ENCODE measurements at places on chromosomes 3 and 15.

DNA sequence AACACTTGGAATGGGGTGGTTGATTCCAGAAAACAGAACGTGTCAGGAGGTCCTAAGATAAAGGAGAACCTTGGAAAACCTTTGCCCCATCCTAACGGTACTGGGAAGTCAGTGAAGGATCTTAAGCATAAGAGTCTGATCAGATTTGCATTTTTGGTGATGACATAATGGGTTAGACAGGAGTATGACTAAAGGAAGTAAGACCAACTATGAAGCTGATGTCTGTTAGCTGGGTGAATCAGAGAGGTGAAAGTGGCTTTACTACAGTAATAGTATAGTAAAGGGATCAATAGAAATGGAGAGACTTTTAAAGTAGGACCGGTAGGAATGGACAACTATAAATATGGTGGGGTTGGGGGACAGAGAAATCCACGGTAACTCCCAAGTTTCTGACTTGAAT, 12.6 kb downstream of the GTF2A2 start:
- DNase-seq, result no peak

GRCh38 chr15:36796161-36796560, 216.7 kb downstream of the CDIN1 start:
- no peak for DNase-seq

- DNase-seq, result no peak
Observed at GRCh38 chr15:44231842-44232241, 36.8 kb upstream of the FRMD5 start.

DNA sequence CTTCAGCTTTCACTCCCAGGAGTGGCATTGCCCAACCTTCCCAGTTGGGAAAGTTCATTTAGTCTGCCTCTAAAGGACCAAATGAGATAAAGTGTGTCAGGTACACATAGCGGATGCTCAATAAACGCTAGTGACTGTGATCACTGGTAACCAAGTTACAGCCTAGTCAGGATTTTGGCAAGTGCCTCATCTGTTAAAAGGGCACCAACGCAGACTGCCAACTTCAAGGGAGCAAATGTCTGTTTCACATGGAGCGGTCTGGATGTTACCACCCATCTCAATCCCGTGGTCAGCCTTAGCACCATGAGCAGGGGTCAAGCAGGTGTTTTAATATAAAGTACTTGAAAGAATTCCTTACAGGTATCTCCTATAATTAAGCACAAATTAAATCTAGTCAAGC, 22.7 kb downstream of the SLCO3A1 start:
- no peak for DNase-seq

GRCh38 chr3:52678265-52679198, 7.2 kb downstream of the PBRM1 start:
- no peak for DNase-seq

DNA sequence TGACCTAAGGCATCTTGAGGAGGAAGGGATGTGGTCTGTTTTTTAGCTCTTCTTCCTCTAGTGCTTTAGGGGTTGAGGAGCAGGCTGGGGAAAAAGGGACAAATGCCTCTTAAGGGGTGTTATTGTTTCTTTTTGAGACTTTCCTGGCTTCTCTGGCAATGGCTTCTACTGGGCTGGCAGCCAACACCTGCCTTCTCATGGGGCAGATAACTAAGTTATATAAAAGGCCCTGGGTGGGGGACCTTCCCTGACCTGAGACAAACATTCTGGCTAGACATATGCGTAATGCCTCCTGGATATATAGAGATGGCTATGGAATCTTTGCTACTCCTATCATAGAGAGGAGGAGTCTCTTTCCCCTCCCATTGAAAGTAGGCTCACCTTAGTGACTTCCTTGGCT, 179.2 kb upstream of the PROK2 start:
- DNase-seq, result no peak

DNA sequence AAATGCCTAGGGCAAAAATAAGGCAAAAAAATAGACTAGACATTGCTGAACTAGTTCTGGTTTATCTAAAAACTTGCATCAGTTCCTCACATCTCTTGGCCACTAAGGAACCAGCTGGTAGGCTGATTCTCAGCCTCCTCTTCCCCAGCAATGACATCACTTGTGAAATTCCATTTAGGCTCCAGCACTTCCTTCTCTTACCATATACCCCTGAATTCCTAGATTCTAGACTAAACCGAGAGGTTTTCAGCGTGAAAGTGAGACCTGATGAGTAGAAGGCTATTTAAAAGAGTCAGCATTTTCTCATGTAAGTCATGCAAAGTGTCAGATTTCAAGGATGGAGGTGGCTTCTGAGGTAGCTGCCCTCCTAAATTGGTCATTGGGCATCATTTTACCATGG, 247.1 kb upstream of the CDIN1 start:
- no peak for DNase-seq

DNA sequence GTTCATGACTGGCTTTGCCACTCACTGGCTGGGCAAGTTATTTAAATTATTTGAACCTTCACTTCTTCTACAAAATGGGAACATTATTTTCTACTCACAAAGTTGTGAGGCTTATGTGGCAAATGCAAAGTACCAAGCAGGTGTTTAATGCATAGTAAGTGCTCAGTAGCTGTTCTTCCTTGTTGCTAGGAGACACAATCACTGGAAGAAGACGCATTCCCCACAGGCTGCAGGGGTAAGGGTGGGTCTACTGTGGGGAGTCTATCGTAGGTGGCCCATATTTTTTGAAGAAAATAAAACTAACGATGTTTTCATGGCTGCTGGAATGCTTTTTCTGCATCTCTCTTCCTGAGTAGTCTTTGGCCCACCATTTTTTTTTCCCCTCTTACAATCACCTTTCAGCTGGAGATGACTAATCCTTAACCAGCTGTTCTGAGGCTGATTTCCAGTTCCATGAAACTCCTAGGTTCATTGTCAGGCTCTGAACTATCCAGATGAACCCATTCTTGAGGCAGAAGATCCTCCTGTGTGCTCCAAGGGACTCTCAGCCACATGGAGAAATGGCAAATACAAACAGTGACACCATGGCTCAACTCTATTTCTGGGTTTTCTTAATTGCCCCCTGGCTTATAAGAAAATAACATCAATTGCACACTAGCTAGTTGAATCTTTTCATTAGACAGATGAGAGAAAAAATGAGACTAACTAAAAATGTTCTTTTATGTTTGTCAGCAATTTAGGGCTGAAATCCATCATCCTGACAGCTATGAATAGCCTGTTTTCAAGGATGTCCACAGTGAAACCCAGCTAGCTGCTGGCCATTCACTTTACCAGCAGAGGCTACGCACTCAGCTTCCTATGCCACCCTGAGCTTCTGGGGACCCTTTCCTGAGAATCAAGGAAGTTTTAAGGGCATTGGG, 108.3 kb upstream of the ETV5 start:
- DNase-seq, result no peak

- no peak for DNase-seq
Observed at GRCh38 chr3:13078163-13078905, 5.1 kb upstream of the IQSEC1 start.

GRCh38 chr3:78659386-78659987, 1108.3 kb downstream of the ROBO1 start:
- DNase-seq, result no peak

DNA sequence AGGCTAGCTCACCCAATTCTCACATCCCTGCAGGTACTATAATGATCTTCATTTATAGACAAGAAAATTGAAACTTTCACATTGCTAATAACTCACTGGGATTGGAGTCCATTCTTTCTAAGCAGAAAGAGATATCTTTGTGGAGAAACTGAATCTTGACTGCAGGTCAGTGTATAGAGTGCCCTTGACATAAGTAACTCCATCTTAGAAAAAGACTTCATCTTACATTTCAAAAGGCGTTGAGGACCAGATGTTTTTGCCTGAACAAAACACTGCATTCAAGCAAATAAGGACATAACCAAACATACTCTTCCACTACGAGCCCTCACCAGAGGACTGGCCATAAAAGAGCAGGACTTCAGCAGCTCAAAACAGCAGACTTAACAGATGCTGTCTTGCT, 6.8 kb upstream of the CCR3 start:
- DNase-seq, result no peak

- no peak for DNase-seq
Observed at GRCh38 chr3:37625690-37626360, 235.9 kb upstream of the CTDSPL start.

DNA sequence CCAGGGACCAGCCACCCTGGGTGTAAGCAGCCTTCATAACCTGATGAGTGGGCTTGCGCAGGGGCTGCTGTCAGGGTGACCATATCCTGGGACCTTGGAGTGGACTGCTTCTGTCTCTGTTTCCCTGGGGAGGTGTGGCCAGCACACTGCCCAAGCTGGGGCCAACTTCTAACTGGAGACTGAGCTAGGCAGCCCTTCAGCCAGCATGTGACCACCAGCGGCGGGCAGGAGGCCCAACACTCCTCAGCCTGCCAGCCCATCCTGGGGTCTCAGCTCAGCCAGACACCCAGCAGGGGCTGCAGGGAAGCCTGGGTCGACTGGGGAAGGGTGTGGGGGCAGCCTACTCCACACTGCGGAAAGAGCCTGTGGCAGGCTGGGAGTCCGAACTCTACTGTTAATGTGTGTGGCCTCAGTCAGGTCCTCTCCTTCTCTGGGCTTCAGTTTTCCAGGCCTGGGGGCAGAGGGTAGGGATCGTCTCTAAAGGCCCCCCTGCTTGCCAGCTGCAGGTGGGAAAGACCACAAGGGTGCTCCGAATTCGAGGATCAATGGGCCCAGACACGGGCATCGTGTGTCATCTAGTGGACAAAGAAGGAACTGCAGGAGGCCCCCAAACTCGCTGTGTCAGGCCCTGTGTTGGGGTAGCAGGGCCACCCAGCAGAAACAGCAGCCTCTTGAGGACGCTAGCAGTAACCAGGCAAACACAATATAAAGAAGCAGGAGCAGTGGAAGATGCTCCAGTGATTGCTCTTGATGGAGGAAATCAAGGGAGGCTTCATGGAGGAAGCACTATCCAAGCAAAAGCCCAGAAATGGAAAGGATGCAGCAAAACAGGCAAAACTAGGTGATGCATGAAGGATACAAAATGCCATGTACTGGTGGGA, 2.0 kb upstream of the SEMA3G start:
- DNase-seq, result no peak

- DNase-seq, result no peak
Observed at GRCh38 chr15:33310481-33311311, at the start of gene RYR3. TSS of gene RYR3 (plus strand) at chr15:33310967. CDS start at chr15:33311046, 79 bp downstream.

DNA sequence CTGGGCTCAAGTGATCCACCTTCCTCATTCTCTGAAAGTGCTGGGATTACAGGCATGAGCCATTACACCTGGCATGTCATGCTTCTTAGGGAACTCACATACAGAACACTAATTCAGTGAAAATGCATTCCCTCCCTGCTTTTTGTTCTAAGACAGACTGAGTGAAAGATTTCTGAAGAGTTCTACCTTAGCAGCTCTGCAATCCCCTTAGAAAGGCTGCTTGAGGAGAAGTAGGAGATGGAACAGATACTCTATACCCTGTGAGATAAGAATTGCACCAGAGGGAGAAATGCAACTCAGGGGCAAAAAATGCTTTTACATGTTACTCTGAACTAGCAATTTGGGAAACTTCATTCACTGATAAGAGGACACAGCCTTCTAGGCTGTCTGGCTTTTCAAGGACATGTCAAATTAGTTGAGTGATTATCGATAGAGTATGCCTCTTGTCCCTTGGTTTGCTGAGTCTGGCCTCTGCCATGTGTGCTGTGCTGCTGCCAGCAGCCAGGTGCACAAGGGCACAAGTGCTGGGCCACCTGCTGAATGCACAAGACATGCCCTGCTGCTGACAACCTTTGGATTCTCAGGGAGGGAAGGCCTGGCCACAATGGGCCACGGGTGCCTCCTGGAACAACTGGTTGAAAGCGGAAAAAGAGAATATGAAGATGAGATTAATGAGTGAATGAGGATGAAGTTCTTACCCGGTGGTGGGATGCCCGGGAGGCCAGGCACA, 17.8 kb downstream of the UQCC5 start:
- DNase-seq, result no peak
